ENCODE measurements at places on chromosomes 11 and 22.

GRCh38 chr11:75816561-75817239 lies 1.7 kb downstream of the UVRAG start:
- DNase-seq: no peak

DNA sequence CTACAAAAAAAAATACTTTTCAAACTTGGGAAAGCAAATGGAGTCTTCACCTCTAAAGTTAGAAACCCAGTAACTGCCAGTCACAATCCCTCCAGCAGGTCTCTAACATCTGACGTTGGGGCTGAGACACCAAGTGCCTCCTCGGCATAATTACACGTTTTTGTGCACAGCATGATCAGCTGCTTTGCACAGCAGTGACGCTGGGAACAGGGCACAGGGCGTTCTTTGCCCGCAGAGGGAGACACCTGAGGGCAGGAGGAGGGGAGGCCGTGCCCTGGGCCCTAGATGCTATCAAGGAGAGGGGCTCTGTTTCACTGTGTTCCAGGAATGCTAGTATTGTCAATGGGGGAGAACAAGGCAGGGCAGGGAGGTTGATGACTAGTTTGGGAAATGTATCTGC lies 120.1 kb downstream of the PARVA start:
- DNase-seq: no peak

DNA sequence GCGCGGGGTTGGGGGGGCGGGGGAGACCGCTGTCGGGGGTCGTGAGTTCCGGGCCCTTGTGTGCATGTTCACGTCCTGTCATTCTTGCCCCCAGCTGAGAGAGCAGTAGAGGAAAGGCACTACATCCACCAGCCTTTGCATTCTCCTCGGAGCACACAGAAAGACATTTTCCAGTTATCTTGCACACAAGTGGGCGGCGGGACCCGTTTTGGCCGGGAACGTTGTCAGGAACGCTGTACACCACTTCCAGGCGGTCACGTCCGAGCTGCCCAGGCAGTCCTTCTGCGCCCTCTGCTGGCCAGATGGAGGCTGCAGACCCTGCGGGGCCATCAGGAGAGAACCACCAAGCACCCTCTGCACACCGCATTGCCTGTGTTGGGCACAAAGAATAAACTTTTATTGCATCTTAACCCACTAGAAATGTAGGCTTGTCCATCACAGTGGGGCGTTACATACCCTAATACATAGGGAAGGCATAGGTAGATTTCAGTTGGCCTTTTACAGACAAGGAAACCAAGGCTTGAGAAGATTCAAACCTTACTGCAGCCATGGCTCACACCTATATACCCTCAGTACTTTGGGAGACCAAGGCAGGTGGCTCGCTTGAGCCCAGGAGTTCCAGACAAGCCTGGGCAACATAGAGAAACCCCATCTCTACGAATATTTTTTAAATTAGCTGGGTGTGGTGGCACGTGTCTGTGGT lies 2.8 kb upstream of the CDKN1C start:
- peak; percentile 72 for DNase-seq

DNA sequence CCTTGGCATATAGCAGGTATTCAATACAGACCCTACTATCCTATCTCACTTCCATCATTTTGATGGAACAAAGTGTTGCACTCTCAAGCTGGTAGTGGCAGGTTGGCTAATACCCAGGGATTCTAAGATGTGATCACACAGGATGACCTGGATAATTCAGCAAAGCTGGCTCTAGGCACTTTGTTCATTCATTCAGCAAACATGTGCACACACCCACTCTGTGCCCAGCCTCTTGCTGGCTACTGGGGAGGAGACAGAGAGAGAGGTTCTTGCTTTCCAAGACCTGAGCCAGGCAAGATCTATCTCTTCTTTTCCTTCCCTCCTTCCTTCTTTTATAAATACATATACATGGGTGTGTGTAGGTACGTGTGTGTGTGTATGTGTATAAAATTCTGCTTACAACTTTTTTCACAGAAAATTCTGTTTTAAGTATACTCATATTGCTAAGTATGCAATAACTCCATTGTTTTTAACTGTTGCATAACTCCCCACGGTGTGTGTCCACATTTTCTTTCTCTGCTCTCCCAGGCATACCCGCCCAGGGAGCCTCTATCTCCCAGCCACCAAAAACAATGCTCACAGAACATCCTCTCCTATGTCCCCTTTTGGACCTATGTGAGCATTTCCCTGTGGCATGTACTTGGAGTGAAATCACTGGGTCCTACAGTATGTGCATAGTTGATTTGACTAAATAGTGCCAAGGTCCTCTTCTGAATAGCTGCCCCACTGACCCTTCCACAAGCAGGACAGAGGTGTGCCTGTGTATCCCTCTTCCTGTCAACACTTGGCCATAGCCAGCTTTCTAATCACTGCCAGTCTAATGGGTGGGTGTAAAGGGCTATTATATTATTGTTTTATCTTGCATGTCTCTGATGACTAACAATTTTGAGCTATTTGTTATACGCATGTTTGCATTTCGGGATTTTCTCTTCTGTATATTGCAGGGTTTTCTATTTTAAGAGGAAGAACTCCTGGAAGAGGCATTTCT lies 27.5 kb downstream of the CLPB start:
- no peak for DNase-seq

DNA sequence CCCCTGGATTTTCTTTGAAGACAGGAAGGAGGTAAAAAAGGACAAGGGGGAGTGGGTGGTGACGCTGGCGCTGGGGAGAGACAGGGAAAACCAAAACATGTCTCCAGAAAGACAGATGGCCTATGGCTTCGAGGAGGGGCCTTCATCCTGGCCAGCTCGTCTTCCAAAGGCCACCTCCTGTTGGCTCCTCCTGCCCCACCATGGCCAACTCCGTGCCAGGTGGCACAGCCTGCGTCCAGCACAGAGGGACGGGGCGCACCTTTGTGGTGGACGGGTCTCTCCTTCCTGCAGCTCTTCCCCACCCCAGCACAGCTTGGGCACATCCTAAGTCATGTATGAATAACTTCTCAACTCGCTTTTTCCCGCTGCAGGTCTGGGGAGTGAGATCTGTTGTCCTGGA lies 22.7 kb downstream of the IGSF9B start:
- no peak for DNase-seq

DNA sequence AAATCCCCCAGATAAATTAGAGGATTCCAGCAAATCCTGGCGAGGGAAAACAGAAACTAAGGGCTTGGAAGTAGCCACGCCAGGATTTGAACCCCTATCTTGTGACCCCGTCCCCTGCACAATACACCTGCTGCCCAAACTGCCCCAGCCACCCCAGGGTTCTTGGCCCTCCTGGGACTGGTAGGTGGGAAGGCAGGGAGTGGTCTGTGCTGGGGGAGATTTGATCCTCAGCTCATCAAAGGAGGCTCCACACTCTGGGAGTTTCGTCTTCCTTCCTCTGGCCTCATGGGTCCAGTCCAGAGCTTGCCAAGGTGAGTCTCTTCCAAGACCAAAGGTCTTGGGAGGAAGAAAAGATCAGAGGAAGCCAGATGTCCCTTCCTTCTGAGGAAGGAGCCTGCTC lies 4.5 kb upstream of the CHST1 start:
- no peak for DNase-seq

DNA sequence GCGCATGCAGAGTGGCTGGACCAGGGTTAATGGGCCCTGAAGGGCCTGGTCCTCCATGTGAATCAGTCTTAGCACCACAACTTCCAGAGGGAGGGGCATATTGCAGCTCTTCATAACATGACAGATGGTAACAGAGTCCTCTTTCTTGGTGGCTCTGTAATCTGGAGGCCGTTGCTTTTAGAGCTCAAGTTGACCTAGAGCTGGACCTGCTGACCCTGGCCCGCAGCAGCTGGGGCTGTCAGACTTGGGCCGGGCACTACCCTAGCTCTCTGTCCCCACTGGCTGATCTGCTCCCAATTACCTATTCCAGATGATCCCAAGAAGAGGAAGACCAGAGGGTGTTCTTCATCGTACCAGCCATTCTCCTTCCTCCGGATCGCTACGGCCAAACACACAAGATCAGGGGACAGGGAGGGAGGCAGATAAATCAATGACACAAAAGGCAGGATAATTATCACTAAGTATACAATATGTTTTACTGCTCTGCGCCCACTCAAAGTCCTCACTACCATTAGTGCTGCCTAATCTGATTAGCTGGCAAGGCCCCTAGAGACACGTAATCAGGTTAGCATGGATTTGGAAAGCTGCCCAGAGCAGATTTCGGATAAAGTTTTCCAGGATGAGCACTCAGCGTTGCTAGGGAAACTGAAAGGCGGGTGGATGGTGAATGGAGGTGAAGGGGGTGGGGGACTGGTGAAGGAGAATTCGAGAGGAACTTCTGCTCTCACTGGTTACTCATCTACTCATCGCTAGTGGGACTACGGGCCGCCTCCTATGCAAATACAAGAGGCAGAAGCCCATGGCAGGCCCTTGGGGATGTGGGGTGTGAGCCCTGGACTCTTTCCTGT lies 64.5 kb upstream of the PHOX2A start:
- DNase-seq: no peak

- peak; percentile 96 for DNase-seq
Measured at GRCh38 chr11:46597609-46598219, 3.9 kb upstream of the AMBRA1 start.

DNA sequence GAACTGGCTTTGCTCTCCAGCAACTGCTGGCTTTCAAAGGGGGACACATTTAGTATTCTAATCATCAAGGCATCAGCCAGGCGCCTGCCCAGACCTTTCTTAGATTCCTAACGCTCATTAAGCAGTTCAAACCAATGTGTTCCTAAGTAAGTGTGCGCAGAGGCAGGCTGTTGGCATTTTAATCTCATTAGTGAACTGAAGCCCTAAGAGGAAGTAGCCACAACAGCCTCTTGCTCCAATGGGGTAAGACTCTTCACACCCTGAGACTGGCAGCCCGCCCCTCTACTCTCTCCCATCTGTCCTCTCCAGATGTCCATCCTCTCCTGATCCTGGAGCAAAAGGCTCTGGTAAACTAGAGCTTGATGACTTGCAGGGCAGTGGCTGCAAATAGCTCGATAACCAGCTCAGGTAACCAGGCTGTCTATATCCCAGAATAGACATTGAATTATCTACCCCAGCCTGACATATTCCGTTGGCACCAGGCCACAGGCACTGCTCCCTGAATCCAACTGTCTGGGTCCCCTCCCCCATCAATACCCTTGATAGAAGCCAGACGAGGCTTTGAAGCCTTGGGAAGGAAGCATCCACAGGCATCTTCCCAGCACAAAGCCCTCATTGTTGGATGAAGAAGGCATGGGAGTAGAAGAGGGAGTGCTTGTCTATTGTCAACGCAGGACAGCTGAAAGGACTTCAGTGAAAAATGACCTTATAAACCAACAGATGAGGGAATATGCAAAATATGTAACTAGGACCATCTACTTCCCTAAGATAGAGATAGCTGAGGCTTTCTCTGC lies 321.1 kb downstream of the TENM4 start:
- no peak for DNase-seq

DNA sequence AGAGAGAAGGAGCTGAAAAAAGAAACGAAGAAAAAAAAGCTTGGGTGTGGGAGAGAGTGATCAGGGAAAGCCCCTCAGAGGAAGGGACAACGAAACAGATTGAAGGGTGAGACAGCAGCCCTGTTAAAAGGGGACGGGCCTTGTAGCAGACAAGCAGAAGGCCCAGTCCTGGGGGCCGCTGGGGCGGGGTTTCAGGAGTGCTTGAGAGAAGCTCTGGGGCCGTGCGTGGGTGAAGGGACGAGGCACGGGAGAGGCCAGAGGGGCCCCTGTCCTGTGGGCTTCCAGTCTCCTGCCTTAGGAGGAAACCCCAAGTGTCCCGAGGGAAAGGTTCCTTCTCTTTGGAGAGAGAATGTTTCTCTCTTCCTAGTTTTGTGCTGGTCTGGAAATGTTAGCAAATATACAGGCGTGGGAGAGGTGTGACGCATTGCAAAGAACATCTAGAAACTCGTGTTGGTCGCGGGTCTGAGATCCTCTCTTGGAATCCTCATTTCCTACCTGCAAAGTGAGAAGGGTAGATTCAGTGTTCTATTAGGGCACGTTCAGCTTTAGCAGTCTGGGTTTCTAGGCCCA lies 28.6 kb downstream of the ADAMTS15 start:
- no peak for DNase-seq

- DNase-seq: no peak
Measured at GRCh38 chr22:48299124-48299523, 1528.5 kb downstream of the BRD1 start.

DNA sequence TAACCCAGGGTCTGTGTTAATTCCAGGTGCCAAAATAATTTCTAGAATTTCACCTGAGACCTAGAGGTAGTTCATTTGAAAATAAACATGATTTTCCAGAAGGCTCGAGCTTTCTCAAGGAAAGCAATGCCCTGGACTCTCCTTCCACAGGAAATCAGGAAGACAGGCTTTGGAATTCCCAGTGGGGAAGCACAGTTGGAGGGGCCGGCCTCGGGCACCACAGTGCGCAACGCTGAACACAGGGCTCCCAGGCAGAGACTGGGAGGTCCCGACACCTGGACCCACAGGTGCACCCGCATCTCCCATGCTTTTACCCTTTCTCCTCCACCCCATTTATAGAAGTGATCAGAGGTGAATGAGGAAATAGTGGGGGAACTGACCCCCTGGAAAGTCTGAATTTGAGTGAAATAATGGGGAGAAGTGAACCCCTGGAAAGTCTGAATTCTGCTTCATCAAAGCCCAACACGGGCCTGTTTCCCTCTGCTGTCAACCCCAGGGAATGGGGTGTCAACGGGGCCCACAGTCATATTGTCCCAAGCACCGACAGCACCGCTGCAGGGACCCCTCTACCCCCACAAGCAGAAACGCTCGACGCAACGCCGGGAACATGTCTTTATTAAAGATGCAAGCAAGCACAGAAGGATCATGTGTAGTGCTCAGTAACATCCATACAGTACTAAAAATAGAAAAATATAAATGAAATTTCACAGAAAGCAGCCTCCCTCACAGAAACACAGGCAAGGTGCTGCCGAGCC lies 12.0 kb upstream of the EFCAB6 start:
- DNase-seq: no peak

GRCh38 chr22:21932347-21932746 lies 20.3 kb downstream of the PPM1F start:
- no peak for DNase-seq

DNA sequence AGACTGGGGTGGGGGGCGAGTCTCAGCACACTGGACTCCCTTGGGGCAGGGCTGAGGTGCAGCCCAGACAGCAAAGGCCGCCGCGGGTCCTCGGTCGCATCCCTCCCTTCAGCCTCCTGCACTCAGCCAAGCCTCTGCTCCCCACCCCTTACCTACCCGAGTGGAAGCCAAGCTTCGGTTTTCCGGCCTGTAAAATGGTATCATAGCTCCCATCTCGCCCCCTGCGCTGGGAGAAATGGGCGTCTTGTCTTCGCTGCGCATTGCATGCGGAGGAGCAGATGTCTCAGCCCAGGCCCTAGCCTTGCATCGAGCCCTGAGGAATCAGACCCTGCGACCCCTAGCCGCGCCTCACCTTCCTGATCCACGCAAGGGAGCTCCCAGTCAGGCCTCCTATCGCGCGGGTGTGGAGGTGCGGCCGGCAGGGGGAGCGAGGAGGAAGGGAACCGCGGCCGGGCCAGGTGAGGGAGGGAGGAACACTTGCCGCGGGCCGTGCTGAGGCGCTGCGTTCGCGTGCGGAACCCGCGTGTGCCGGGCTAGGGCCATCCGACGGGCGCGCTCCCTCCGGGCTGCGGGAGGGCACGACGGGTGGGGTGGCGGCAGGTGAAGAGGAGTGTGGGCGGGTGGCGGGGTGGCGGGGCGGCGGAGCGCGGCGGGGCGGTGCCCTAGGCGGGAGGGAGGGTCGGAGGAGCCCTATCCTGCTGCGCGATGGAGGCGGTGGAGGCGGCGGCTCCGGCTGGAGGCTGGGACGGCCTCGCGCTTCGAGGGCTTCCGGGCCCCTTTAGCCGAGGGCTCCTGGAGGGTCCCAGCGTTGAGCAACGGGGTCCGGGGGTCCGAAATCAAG lies 4.1 kb upstream of the TBX1 start:
- no peak for DNase-seq

Data from LHCN-M2 (cell line).